ENCODE measurements at places on chromosomes 12 and 14.

- no peak for DNase-seq
Observed at GRCh38 chr14:22569106-22569736, 19.8 kb downstream of the DAD1 start.

GRCh38 chr12:52271158-52271557 is 3.3 kb upstream of the KRT86 start:
- DNase-seq: no peak

DNA sequence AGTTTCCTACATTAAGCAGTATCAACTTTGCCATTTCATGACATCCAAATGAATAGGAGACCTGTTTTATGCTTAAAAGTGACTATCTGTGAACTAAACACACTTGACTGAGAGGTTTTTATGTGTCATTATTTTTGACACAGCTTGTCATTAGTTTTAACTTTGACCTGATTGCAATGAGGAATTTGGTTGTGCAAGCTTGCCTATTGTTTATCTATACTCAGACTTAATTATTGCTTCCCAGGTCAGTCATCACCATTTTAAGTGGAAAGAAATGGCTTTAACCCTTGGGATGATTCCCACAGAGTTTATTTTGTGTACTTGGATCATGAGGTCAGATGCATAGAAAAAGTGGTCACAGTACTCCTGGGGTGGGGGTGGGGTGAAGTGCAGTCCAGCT is 171.0 kb upstream of the PRICKLE1 start:
- DNase-seq: no peak

DNA sequence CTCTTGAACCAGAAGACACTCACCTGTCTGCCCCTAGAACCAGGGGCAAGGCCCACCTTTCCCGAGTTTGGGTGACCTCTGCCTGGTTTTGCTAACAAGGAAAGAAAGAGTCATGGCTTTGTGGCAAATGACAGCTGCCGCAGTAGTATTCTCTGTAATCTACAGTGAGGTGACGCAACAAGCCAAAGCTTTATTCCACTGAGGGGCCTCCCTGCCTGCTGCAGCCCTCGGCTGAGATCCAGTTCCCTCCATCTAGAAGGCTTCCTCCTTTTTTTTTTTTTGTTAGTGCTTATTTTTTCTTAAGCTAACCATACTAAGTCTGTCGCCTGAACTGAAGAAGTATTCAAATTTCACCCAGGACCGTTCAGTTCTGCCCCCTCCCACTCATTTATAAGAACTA is 142.3 kb upstream of the TMCC3 start:
- DNase-seq: no peak

DNA sequence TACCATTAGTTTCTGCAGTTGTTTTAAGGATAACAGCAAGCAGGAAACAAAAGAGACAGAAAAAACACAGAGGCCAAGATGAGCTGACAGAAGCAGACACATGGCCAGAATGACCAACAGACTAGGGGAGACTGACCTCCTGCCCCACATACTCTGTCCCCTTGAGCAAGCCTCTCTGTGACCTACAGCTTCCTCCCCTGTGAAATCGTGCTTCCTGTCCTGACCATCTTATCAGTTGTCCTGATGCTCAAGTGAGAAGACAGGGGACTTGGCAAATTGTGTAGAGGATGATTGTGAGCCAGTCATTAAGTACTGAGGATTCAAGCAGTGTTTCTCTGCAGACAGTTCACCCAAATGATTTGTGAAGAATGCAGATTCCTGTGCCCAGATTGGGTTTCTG is 229.0 kb downstream of the SLC41A2 start:
- no peak for DNase-seq

Data from NT2/D1 (cell line).